ENCODE measurements at places on chromosomes 1 and 21.
A peak's percentile ranks its signal among the peaks of the same experiment; 100 is the strongest.

- no peaks in the 10 kb centered on the region for H3K27me3 ChIP-seq
- H3K4me1 ChIP-seq = no peaks in the 10 kb centered on the region
- H3K36me3 ChIP-seq = no peaks in the 10 kb centered on the region
Observed at GRCh38 chr21:35366394-35367080, 317.4 kb upstream of the RUNX1 start.

GRCh38 chr1:47764461-47765046, 232.6 kb downstream of the TRABD2B start:
- peaks cover 15% of the 10 kb centered on the region for H3K27me3 ChIP-seq
- H3K27ac ChIP-seq = peak overlapping the region; percentile 59
- H3K4me3 ChIP-seq = no peak overlapping the region
- DNase-seq = no peak
- H3K4me1 ChIP-seq = peaks cover 57% of the 10 kb centered on the region

- peaks cover 86% of the 10 kb centered on the region for H3K4me1 ChIP-seq
- H3K27me3 ChIP-seq = peaks cover 2% of the 10 kb centered on the region
- H3K36me3 ChIP-seq = peaks cover 10% of the 10 kb centered on the region
- no peak overlapping the region for H3K27ac ChIP-seq
- no peak for DNase-seq
Observed at GRCh38 chr1:21927533-21928237, 9.4 kb downstream of the HSPG2 start.

DNA sequence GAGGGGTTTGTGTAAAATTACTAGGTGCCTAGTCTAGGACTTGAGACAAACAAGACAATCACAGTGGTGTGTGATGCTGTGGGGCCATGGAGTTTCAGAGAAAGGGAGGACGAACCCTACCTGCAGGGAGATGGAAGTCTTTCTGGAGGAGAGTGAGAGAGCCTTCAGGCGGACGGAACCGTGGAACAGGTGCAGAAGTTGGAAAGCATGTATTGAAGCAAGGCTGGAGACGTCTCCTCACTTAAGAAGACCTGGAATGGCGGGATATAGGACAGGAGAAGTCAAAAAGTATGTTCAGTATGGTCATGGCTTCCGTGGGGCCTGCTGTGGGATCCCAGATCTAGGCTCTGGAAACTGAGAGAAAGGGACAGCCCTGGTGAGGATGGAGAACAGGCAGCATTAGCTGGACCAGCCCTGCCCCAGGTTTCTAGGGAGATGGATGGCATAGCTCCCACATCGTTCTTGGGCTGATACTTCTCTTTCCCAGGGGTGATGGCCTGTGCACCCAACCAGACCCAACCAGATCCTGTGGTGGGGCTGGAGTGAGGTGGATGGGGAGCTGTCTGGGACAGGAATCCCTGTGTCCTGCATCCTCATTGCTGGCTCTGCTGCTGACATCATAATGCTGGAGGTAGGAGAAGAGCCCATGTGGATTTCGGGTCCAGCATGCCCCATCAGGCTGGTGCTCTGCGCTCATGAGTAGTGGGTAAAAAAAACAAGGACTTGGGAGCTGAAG, 15.0 kb upstream of the LRP8 start:
- no peaks in the 10 kb centered on the region for H3K36me3 ChIP-seq
- peaks cover 17% of the 10 kb centered on the region for H3K4me1 ChIP-seq

DNA sequence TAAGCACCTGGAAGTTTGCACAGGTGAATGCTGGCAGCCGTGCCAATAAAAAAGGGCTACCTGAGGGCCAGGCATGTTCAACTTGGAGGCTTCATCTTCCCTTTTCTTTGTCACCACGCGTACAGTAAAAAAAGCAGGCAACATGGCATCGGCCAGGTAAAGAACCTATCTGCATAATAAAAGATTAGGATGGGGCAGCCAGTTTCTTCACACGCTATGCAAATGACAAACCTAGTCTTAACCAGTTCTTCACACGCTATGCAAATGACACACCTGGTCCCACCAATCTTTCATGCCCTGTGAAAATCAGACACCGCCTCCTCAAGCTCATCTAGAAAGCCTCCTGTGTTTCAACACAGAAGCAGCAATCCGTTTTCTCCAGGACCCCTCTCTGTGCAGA, 413.4 kb downstream of the HLX start:
- DNase-seq = no peak
- no peaks in the 10 kb centered on the region for H3K36me3 ChIP-seq

- H3K27ac ChIP-seq = no peak overlapping the region
- H3K4me1 ChIP-seq = no peaks in the 10 kb centered on the region
- no peak for DNase-seq
- no peaks in the 10 kb centered on the region for H3K36me3 ChIP-seq
Observed at GRCh38 chr1:187943606-187944403, 1115.1 kb downstream of the PLA2G4A start.

DNA sequence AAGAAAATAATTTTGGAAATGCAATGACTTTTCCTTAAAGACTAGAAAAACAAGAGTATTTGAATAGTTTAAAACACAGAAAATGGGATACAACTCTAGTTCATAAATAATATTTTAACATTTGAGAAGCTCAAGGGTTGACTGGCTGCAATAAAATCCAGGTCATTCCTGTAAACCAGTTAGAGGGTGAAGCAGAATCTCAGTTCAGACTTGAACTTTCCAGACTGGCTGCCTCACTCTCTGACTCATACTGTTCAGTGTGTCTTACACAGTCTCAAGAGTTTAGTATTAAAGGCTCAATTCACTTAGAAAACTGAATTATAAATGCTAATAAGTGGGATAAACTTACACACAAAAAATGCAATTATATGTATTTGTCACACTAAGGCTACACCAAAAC, 89.9 kb downstream of the RAVER2 start:
- H3K4me3 ChIP-seq = no peak overlapping the region
- peaks cover 32% of the 10 kb centered on the region for H3K36me3 ChIP-seq
- H3K27me3 ChIP-seq = peaks cover 2% of the 10 kb centered on the region
- DNase-seq = no peak
- H3K27ac ChIP-seq = no peak overlapping the region

DNA sequence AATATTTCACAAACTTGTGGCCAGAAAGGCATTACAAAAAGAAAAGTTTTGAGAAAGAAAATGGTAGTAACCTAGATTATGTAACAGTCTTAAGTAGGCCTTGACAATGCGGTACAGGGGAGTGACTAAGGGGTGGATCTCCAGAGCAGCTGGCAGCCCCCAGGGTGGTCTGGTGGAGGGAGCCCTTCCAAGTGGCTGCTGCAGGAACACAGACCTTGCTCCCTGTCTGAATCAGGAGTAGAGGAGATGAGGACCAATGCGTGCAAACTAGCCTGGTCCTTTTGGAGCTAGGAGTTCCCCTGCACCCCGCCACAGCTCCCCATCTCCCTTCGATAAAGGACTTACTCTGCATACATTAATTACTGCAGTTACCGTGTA, 189.0 kb downstream of the NFIA start:
- peaks cover 6% of the 10 kb centered on the region for H3K27me3 ChIP-seq
- H3K4me3 ChIP-seq = no peak overlapping the region
- no peaks in the 10 kb centered on the region for H3K36me3 ChIP-seq

DNA sequence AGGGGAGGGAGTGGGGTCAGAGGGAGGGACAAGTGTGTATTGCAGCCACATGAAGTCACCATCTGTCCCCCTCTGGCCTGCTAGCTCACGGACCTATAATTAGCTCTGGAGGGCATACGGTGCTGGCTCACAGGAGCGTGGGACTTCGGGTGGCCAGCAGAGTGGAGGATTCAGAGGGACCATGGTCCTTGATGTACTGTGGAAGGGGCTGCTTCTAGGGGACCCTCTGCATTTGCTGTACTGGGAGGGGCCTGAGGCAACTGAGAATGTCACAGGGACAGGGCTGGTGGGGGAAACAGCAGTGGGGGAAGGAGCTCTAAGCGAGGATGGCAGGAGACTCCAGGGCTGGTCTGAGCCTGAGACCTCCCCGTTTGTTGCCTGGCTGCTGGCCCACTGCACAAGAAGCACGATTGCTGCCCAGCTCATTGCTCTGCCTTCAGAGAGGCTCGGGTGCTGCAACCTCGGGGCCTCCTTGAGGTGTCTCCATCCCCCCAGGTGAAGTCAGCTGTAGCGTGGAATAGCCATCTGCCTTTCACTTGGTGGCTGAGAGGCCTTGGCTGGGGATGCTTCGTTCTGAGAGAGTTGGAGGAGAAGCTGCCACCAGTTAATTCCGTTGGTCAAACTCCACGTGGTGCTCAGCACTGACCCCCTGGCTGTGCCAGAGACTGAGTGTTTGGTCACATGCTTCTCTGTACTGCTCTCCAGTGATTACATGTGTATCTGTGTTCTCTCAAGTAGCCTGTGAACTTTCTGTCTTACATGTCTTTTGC, 2.7 kb downstream of the PPFIA4 start:
- H3K27me3 ChIP-seq = peaks cover 19% of the 10 kb centered on the region
- DNase-seq = no peak
- H3K4me3 ChIP-seq = peak overlapping the region; percentile 93
- peaks cover 28% of the 10 kb centered on the region for H3K36me3 ChIP-seq
- peaks cover 36% of the 10 kb centered on the region for H3K4me1 ChIP-seq

Measured in nephron progenitor cell (in vitro differentiated cells).